ENCODE measurements at places on chromosomes 12 and 14.

GRCh38 chr12:56628671-56629458 is 1.3 kb downstream of the BAZ2A start:
- peak; percentile 60 for DNase-seq

- DNase-seq: no peak
These were observed 5.6 kb downstream of the WASHC4 start for GRCh38 chr12:105113094-105113493.

GRCh38 chr12:46571608-46572007 is 199.0 kb upstream of the SLC38A2 start:
- no peak for DNase-seq

DNA sequence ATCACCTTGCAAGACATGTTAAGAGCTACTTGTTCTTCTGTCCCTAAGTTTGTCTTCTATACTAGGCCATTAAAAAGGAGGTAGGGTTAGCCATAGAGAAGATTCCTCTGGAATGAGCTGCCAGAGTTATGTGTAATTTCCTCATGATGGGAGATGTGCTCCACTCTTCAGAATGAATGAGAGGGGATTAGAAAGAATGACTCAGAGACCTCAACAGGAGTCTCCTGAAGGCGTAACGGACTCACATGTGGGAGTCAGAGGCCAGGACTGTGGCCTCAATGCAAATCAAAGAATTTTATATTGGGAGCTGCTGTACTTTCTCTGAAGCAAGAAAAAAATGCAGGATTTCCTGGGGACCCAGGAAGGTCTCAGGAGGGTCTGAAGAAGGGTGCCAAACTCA is 87.8 kb upstream of the ATXN7L3B start:
- no peak for DNase-seq

- peak; percentile 48 for DNase-seq
These were observed 178.9 kb upstream of the NRXN3 start for GRCh38 chr14:77991128-77991772.

- DNase-seq: no peak
These were observed 72.7 kb downstream of the NOVA1 start for GRCh38 chr14:26525085-26525484.

GRCh38 chr12:51823875-51824565 is 24.5 kb downstream of the FIGNL2 start:
- DNase-seq: peak; percentile 27

DNA sequence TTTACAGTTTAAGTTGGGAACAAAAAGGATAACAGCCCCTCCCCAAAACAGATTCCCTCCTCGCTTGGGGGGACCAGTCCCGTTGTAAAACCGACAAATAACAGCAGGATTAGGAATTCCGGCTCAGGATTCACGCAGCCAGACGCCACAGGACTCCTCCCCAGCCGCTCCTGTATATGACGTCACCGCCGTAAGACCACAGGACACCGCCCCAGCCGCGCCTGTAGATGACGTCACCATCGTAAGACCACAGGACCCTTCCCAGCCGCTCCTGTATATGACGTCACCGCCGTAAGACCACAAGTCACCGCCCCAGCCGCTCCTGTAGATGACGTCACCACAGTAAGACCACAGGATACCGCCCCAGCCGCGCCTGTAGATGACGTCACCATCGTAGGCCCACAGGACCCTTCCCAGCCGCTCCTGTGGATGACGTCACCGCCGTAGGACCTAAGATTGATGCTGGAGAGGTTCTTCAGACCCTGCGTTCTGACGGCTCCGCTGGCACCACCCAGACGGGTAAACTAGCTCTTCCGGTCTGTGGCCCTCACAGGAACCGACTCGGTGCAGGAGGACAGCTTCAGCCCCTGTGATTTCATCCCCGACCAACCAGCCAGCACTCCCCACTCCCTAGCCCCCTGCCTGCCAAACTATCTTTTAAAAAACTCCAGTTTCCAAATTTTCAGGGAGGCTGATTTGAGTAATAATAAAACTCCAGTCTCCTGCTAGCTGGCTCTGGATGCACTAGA is 43.9 kb upstream of the FBRSL1 start:
- DNase-seq: peak; percentile 89

- no peak for DNase-seq
These were observed 111.5 kb upstream of the ATXN7L3B start for GRCh38 chr12:74426091-74426490.

DNA sequence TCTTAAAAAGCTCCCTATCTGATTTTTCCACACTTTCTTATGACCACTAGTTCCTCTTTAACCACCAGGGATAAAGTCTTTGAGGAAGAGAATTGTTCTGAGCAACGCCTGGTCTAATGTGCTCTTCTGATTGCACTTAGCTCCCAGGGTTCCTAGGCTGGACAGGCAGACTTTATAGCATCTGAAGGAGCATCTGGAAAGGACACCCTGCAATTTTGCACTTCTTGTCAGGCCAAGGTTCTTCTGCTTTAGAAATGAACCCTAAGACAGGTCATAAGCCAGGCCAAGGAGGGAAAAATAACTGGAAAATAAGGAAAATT is 126.3 kb downstream of the KTN1 start:
- DNase-seq: no peak

- no peak for DNase-seq
These were observed 10.6 kb downstream of the BBS10 start for GRCh38 chr12:76337583-76337982.

GRCh38 chr12:54294152-54294952 is 6.5 kb downstream of the NFE2 start:
- DNase-seq: peak; percentile 86

GRCh38 chr14:23702656-23703426 is 66.7 kb downstream of the DHRS2 start:
- DNase-seq: no peak

DNA sequence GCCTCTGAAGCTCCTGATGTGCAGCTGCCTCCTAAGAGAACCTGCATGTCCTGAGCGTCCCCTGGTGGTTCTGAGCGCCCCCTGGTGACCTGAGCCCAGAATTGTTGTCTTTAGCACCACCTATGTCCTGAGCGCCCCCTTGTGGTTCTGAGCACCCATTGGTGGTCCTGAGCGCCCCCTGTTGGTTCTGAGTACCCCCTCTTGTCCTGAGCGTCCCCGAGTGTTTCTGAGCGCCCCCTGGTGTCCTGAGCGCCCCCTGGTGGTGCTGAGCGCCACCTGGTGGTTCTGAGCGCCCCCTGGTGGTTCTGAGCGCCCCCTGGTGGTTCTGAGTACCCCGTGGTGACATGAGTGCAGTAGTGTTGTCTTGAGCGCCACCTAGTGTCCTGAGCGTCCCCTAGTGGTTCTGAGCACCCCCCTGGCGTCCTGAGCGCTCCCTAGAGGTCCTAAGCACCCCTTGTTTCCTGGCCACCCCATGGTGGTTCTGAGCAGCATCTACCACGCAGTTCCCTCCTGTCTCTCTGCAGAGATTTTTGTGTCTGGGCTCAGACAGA is 782.5 kb downstream of the TMEM121 start:
- peak; percentile 90 for DNase-seq

DNA sequence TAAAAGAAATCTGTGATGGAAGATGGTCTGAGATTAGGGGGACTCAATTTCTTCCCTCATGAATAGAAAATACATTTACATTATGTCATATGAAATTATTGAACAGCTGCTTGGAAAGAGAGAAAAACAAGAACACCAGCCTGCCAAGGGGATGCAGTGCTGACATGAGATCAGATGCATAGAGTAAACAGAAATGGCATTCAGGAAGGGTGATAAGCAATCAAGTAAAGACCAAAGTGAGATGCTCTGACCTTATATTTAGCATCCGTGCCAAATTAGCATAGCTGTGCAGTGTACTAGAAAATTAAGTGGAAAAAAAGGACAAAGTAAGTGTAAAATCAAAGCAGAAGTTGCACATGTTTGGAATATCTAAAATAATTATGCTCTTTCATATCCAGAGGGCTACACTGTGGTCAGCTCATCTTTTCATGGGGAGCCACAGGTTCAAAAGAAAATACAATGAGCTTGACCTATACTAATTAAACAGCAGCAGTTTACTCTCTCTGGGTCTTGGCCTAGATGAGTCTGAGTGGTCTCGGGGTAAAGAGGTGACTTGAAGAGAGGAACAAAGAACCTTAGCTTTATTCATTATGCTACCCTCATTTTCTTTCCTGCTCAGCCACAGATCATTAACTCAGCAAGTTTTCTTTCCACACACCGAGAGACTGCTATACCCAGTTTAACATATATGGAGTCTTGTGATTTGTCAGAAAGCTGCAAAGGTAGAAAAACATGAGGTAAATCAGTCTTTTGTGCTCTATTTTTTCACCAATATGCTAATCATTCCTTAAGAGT is 359.4 kb upstream of the FOXG1 start:
- DNase-seq: no peak

- no peak for DNase-seq
These were observed 92.9 kb upstream of the DIO2 start for GRCh38 chr14:80304125-80304766.

GRCh38 chr12:47938594-47938993 is 24.8 kb upstream of the TMEM106C start:
- DNase-seq: no peak

GRCh38 chr14:84080944-84081343 is 1449.0 kb upstream of the FLRT2 start:
- no peak for DNase-seq

GRCh38 chr12:76915361-76916169 is 36.7 kb upstream of the CSRP2 start:
- no peak for DNase-seq

- DNase-seq: no peak
These were observed 7.9 kb downstream of the SLC16A7 start for GRCh38 chr12:59603754-59604153.

- DNase-seq: no peak
These were observed 24.3 kb downstream of the SYNDIG1L start for GRCh38 chr14:74401504-74402241.

- DNase-seq: no peak
These were observed 17.9 kb upstream of the BATF start for GRCh38 chr14:75504411-75504810.

GRCh38 chr14:100289916-100290606 is 16.2 kb downstream of the SLC25A29 start:
- no peak for DNase-seq

DNA sequence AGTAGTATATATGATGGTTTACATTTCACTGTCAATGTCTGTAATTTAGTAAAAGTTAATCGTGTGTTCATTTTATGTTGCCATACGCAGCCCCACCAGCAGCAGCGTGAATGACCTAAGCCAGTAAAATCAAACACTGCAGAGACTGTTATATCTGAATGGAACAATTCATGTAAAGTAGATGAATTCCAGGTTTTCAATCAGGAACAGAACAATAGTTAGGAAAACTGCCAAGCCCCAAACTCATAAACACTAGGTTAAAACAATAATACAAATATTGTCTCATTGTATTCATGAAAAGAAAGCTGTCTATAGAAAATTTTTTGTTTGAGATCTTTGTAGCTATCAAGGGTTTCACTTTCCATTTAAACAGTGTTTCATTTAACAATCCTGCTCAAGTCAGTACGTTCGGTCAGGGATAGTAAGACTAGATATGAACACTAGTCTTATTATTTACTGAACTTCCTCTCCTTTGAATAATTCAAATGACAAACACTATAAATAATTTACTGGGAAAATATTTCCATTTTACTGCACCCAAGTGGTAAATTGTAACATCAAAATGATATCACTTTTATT is 256.8 kb upstream of the FLRT2 start:
- DNase-seq: no peak

DNA sequence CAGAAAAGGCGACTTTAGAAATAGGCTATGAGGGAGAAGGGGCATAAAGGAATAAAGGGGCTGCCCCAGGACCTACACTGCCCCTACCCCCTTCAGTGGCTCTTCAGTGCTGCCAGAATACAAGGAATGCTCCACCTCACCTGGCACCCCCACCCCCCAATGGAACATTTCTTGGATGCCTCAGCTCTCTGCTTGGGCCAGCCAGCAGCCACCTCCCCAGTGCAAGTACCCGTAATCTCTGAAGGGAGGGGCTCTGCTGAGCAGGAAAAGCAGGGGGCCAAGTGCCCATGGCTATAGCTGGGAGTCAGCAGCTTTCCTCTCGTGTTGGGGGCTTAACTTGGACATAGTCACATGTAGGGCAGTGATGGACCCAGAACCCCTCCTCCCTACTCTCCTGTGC is 33.3 kb downstream of the BAZ2A start:
- no peak for DNase-seq

DNA sequence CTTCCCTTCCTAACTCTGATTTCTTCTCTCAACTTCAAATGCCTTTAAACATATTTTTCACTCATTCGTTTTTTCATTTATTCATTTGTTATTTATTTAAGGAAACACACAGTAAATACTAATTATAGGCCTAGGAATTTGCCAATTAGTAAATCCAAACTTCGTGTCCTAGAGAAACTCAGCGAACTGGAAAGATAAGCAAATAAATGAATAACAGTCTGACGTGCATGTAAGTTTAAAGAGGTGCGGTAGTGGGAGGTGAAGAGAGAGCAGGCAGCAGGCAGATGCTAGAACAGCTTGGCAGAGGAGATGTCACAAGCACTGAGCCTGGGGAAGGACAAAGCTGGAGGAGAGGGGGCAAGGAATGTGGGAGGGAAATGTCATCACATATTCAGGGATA is 228.2 kb downstream of the DPY19L2 start:
- DNase-seq: no peak

- DNase-seq: no peak
These were observed 236.8 kb downstream of the ALX1 start for GRCh38 chr12:85516667-85517325.

DNA sequence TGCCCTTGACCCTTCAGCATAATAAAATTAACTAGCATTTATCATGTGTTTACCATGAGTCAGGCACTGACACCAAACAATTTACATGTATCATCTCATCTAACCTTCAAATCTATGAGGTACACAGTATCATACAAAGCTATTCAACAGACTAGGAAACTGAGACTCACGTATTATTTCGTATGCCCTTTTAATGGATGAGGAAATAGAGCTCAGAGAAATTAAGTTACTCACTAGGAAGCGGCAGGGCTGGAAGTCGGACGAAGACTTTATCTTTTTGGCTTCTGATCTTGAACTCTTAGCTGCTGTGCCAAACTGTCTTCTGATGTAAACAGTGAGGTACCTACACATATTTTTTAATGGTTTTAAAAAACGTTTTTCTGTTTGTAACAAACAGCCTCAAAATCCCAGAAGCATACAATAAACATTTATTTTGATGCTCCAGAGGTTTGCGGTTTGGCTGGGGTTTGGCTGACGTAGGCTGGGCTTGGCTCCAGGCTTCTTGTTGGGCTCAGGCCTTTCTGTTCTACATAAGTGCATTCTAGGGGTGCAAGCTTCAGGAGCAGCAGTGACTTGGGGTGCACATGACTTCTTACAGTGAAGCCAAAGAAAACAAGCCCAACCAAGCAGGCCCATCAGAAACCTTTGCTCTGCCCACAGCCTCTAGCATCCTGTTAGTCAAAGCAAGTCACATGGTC is 184.7 kb downstream of the TBX5 start:
- no peak for DNase-seq

All from erythroblast (primary cell).